ENCODE measurements at places on chromosomes 4 and X.

DNA sequence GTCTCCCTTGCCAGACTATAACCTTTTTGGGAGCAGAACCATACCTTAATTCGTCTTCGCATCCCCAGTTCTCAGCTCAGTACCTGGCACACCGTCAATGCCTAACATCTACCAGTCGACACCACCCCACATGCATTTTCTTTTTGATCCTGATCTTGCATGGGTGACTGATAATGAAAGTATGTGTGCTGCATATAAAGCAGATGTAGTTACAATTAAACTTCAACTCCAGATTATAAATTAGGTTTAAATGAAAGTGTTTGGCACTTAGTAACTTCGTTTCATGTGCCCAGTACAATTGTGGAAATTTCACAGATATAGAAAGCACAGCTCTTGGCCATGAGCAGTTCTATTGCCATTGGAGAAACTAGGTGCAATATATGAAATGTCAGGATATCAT lies 8.8 kb upstream of the NKX6-1 start:
- no peak for DNase-seq

- DNase-seq, result no peak
Observed at GRCh38 chr4:78553529-78554060, 2.0 kb downstream of the ANXA3 start.

GRCh38 chr4:105858466-105859040 lies 36.7 kb upstream of the NPNT start:
- DNase-seq, result no peak

- DNase-seq, result no peak
Observed at GRCh38 chr4:7661846-7662506, 227.2 kb upstream of the PSAPL1 start.

- DNase-seq, result no peak
Observed at GRCh38 chr4:113109106-113109718, 59.8 kb downstream of the ANK2 start.

DNA sequence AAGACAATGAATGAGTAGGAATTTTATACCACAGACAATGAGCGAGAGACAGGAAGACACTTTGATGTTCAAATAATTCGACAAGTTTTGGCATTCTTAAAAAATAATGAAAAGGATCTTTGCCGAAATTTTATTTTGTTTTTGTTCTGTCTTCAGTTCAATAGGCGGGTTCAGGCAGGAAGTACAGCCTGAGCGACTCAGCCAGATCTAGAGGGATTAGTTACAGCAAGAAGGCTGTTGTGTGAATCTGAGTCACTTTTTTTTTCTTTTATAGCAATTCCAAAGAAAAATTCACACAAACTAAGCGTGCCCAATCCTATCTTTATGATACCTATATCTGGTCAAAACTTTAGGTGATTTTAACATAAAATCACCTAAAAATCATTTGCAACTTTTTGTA lies 505.4 kb upstream of the FAM241A start:
- DNase-seq, result no peak

DNA sequence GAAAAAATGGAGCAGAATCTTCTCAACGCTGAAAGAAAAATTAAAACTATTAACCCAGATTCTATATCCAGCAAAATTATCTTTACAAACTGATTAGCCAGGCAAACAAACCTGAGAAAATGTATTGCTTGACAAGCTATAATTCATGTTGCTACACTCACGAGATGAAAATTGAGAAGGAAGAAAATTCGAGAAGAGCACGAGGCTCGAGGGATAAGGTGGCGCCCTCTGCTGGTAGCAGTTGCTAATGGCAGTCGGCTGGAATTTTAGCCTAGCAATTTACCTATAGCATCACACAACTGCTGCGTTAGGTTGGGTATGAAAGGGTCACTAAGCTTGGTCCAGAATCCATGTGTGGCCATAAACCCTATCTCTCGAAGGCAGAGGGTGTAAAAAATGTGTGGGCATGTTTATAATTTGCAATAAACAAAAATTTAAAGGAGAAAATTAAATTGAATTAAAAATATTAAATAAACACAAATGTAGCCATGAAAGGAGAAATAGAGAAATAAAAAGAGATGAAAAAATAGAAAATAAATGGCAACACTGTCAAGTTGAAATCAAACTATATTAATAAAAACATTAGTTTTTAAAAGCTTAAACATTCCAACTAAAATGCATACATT lies 126.6 kb downstream of the PPP4R3C start:
- DNase-seq, result no peak

GRCh38 chr4:37967736-37968135 lies 7.5 kb downstream of the PTTG2 start:
- no peak for DNase-seq

- no peak for DNase-seq
Observed at GRCh38 chrX:71510161-71510560, 22.7 kb upstream of the OGT start.

DNA sequence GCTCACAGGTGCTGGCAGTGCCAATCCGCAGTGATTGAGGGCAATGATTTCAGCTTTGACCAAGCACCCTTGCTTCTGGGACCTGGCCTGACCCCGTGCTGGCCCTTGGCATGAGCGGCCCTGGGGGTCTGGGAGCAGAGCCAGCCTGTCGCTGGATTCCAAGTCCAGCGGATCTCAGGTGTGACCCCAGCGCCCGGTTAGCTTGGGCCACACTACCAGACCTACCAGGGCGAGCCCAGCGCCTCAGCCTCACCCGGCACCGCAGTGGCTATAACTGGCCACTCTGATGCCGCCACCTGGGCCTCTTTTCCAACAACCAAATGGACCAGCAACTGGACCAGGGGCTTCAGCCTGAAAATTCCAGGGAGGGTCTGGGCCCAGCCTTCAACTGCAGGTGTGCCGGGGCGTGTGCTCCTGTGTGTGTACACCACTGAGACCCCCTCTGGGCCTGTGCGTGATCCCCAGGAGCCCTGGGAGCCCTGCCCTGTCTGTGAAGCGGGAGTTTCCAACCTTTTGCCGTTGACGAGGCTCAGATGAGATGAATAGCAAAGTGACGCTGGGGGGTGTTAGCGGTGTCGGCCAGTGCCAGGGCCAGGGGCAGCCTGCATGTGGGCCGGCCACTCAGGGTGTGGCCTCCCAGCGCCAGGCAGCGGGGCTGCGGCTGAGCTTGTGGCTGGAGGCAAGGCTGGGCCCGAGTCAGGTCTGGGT lies 658 bp downstream of the SH3TC1 start:
- no peak for DNase-seq

DNA sequence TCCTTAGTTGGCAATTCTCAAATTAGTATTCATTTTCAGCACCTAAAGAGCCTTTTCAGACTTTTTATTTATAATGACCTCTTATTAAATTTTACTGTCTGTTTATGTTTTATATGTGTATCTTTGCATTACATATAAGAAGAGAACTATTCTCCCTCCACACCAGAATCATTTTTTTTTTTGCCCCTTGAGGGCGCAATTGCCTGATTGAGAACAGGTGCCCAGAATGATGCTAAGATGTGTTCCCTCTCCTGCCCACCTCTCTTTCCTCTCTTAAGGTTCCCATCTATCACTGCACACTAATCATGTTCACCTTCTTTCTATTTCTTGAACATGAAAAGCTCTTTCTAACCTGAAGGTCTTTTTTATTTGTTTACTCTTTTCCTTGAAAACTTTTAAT lies 44.2 kb upstream of the ADAM29 start:
- DNase-seq, result no peak

GRCh38 chr4:113169368-113169767 lies 119.9 kb downstream of the ANK2 start:
- no peak for DNase-seq

- no peak for DNase-seq
Observed at GRCh38 chrX:122133478-122133877, 1050.6 kb upstream of the GRIA3 start.

- no peak for DNase-seq
Observed at GRCh38 chr4:11599064-11599463, 170.4 kb upstream of the HS3ST1 start.

DNA sequence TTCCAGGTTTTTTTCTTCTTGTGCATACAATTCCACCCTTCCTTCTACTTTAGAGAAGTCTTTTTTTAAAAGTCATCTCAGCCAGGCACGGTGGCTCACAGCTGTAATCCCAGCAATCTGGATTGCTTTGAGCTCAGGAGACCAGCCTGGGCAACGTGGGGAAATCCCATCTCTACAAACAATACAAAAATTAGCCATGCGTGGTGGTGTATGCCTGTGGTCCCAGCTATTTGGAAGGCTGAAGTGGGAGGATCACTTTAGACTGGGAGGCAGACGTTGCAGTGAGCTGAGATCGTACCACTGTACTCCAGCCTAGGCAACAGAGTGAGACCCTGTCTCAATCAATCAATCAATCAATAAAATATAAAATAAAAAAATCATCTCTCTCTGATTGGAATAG lies 14.8 kb downstream of the ELOVL6 start:
- no peak for DNase-seq

- no peak for DNase-seq
Observed at GRCh38 chr4:53040459-53040815, 178.3 kb downstream of the RASL11B start.

GRCh38 chr4:153259661-153260060 lies 55.4 kb downstream of the TRIM2 start:
- no peak for DNase-seq

All from DMS79 (cell line).